ENCODE measurements at places on chromosomes 16 and 17.
A peak's percentile ranks its signal among the peaks of the same experiment; 100 is the strongest.

DNA sequence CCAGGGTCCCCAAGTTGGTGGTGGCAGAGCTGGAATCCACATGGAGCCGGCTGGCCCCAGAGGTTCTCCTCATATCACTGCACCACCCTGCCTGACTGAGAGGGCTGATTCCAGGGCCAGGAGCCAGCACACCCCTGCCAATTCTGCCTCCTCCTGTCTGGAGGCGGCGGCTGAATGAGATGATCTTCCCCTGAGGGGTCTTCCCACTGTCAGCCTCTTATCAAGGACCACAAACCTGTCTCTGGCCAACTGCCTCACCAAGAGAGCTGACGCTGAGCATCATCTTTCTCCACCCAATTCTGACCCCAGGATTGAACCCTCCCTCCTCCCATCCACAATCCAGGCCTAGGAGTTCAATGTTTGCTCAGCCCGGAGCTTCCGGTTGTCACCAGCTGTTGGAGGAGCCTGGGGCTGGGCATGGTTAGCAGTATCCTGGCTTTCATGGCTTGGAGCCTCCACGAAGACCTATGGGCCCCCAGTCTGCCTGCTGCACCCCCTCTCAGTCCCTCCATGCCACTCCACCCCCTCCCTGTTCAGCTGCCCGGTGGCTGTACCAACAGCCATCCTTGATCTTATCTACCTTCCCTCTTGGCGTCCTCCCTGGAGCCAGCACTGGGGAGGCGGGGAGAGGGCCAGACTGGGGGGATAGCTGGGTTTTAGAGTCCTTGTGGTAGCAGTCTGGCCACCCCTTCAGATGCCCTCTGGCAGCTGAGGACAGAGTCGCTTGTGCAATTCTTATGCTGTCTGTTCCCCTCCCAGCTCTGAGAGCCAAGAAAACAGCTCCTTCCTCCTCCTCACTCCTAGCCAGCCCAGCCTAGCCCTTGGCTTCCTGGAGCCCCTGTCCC, 25.6 kb downstream of the ABCC3 start:
- no peak for DNase-seq

- no peak for DNase-seq
Observed at GRCh38 chr16:51149721-51150164, 1.3 kb downstream of the SALL1 start.

DNA sequence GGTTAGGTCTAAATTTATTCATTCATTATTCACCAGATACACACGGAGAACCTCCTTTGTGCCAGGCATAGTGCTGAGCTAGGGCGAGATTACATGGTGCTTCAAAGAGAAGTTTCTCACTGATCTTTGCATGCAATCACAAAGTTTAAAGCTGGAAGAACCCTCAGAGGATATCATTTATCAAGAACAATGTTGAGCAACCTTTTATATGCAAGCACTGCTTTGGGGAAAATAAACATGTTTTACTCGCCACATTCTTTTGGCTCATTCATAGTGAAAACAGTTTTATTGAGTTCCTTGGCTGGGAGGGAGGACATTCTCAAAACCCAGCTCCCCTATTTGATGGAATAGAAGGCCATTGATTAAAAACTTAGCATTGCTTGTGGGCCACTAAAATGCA, 49.8 kb upstream of the XYLT1 start:
- no peak for DNase-seq

- peak; percentile 87 for DNase-seq
Observed at GRCh38 chr16:11871193-11871592, 19.9 kb upstream of the RSL1D1 start.

DNA sequence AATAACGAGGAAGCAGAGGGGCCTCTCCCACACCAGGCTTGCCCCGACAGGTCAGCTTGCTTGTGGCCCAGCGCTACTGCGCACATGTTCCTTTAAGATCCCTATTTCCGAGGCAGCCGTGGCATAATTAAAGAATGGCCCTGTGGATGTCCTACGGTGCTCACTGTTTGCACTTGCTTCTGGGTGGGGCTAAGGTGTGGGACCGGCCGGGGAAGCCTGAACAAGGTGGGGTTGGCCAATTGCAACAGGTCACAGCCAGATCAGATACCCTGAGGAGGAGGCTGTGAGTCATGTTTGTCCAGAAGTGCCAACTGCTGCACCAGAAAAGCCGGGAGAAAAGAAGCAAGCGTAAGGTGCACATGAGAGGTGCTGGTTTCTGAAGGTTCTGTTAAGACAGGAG, 158.5 kb upstream of the CACNG5 start:
- no peak for DNase-seq

DNA sequence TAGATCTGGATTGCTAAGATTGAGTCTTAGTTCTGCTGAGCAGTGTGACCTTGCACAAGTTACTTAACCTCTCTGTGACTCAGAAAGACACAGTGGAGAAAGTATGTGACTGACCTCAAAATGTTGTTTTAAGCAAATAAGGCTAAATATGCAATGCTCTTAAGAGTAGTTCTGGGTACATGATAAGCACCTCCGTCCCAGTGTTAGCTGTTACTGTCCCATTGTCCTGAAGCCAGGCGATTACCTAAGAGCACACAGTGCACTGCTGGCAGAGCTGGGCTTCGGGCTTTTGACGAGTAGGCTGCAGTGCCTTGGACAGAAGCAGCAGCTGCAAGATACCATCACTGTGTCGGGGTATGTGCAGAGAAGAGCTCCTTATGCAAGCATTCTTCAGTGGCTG, 32.7 kb upstream of the FOXF1 start:
- no peak for DNase-seq

DNA sequence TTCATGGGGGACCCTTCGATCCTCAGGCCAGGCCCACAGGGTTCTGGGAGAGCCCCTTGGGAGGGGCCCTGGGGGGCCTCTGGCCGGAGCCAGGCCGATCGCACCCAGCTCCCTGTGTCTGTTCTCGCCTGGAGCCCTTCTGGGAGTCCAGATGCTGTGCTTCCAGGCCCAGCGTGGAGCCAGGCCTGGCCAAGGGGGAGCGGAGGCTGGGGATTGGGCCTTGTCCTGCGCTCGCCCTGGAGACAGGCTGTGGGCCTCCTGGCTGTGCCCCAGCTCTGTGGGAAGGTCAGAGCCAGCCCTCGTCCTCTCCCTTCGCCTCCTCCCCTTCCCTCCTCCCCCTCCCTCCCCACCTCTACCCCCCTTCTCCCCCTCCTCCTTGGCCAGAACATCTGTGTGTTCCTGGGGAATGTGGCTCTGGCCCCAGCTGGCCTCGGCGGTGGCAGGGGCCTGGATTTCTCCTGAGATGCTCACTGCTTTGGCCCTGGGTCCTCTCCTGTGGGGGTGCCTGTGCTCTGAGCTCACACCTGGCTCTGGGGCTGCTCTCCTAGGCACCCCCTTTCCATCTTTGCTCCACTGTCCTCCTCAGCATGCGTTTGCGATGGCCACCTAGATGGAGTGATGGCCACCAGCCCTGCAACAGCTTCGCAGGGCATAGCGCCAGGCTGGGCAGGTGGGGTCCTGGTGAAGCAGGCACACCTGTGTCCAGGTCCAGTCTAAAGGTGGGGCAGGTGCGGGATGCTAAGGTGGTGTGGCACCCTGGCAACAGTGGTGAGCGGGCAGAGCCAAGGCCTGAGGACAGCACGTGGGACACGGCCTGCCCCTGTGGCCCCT, 90.6 kb upstream of the CIBAR2 start:
- DNase-seq: peak; percentile 77

DNA sequence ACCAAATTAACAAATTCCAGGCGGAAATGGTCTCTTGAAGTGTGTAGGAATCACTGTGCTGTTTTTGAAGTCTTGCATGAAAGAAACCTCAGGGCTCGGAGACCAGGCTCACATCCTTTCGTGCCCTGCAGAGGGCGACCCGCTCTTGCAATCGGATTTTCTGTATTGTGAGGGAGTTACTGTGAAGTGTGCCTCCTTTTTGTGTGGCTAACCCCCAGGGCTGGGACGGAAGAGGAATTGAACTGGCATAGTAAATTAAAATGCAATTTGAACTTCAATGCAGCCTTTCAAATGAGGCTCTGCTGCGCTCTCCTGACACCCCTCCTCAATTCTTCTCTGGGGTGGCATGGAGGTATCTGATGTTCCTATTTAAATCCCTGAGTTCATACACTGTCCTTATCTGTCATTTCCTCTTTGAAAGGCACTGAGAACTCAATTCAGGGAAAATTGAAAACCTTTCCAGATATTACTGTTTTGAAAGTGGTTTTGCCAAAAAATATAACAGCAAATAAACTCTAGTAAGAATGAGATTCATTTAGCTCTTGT, 51.5 kb upstream of the MGAT5B start:
- peak; percentile 87 for DNase-seq

All from NCI-H524 (cell line).